Mucosa of descending colon (tissue), 3 donors: ENCODE measurements at places on chromosomes 13 and 19.

DNA sequence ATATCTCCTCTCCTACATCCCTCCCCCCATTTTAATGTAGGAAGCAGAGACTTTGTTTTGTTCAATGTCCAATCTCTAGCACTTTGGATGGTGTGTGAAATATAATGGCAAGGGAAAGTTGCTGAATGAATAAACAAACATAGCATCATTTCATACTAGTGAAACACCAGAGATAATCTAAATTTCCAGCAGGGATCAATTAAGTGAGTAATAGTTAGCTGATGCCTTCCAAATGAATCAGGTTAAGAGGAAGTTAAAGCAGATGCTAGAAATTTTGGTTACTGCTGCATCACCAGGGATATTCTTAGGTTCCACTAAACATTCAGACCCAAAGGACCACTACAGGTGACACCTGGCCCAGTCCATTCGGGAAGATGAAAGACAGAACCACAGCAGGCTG is 8.1 kb downstream of the MRPS31 start:
- DNase-seq: no peak

- DNase-seq: no peak
Measured at GRCh38 chr13:22009500-22009899, 338.6 kb downstream of the FGF9 start.

DNA sequence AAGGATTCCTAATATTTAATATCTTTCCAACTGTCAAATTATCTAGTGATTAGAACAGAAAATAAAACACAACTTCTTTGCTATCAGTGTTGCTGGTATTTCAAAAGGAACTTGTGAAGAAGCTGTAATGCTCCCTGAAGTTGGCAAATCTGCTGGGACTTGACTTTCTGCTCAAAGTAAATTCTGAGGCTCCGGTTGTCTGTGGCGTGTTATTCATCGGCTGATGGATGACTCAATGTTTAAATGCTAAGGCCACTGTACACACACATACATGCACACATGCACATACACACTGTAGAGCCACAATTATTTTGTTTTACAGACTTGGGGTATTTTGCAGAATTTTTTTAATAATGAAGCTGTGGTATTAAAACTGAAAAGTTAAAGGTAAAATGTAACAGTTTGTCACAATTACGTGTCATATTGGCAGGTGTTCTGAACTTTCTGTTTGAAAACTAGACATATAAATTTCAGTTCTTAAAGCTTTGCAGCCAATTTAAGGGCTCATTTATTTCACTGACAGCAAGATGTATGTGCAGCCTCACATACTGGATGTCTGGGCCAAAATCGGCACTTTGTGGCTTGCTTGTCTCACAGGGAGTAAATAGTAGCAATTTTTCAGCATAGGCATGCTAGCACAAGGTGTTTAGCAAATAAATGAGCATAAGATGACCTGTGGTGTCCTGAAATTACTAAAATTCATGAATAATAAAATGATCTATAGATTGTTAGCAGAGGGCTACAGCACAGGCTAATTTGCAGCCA is 1691.7 kb upstream of the PCDH20 start:
- DNase-seq: no peak

DNA sequence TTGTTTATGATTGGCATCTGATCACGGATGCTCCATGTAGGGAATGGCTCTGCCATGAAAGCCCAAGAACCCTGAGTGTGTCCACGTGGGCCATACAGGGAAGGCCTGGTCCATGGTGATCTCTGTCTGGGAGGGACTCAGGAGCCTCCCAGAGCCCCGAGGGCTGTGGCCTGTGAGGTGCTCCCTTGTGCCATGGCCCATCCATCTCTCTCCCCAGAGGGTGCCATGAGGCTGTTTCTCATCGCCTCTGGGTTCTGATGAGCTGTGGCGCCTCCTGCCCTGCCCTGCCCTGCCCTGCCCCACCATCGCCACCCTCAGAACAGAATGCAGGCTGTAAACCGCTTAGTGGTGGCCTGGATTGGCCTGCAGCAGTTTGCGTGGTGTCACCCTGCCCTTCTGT is 83.1 kb downstream of the ATP11A start:
- DNase-seq: no peak
